Fibroblast of gingiva (primary cell): ENCODE measurements at places on chromosomes 16 and 17.
A peak's percentile ranks its signal among the peaks of the same experiment; 100 is the strongest.

GRCh38 chr16:53891409-53892139 is 187.6 kb downstream of the FTO start:
- no peak for DNase-seq

- DNase-seq = no peak
Measured at GRCh38 chr16:88010343-88010967, 59.2 kb downstream of the BANP start.

- DNase-seq = no peak
Measured at GRCh38 chr16:66486199-66486772, 59.2 kb downstream of the BEAN1 start.

- DNase-seq = peak; percentile 3
Measured at GRCh38 chr16:23905027-23905426, 69.2 kb downstream of the PRKCB start.

DNA sequence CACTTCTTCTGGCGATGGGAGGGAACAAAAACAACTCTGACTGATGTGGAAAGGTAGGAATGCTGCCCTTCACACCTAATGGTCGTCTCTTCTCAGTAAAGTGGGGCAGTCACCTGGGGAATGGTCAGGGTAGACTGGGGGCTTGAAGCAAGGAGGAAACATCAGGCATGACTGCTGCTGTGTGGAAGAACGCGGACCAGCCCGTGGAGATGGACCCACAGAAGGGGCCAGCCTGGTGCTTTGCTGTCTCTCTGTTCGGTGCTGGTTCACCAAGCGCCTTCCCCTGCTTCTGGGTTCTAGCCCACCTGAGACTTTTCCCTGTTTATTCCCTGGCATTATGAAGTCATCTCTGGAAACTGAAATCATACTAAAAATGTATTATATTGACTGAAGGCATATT is 96.2 kb upstream of the DNAH17 start:
- no peak for DNase-seq

- no peak for DNase-seq
Measured at GRCh38 chr17:28219771-28220170, 99.2 kb upstream of the TMEM97 start.

- DNase-seq = no peak
Measured at GRCh38 chr16:68740628-68741346, 3.7 kb downstream of the CDH1 start.

- no peak for DNase-seq
Measured at GRCh38 chr17:48545539-48545938, 630 bp upstream of the HOXB2 start.

GRCh38 chr17:50146927-50147665 is 3.4 kb downstream of the PPP1R9B start:
- DNase-seq = no peak
